Activated CD4-positive, alpha-beta T cell treated with anti-CD3 and anti-CD28 coated beads, Interleukin-2, amount 50 U/mL, for 24 hours (primary cell): ENCODE measurements at places on chromosomes 3 and 15.

- DNase-seq: no peak
Observed at GRCh38 chr3:143002083-143002712, 828 bp downstream of the U2SURP start.

GRCh38 chr15:38215707-38216106 lies 36.9 kb upstream of the SPRED1 start:
- no peak for DNase-seq

DNA sequence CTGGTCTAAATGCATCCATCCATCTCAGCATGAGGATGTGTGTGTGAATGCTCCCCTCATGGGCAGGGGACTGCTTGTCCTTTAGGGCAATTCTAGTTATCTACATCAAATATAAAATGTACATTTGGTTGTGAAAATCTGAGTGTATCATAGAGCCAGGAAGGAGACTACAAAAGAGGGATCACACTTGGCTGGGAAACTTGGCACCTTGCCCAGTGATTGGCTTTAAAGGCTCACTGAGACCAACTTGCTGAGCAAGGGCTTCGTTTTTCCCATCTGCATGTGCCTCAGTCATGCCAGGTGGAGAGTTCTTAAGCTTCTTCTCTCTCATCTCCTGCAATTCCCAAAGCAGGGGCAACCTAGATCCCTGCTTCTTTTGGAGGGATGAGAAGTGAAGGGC lies 5.2 kb downstream of the CAPN3 start:
- no peak for DNase-seq

DNA sequence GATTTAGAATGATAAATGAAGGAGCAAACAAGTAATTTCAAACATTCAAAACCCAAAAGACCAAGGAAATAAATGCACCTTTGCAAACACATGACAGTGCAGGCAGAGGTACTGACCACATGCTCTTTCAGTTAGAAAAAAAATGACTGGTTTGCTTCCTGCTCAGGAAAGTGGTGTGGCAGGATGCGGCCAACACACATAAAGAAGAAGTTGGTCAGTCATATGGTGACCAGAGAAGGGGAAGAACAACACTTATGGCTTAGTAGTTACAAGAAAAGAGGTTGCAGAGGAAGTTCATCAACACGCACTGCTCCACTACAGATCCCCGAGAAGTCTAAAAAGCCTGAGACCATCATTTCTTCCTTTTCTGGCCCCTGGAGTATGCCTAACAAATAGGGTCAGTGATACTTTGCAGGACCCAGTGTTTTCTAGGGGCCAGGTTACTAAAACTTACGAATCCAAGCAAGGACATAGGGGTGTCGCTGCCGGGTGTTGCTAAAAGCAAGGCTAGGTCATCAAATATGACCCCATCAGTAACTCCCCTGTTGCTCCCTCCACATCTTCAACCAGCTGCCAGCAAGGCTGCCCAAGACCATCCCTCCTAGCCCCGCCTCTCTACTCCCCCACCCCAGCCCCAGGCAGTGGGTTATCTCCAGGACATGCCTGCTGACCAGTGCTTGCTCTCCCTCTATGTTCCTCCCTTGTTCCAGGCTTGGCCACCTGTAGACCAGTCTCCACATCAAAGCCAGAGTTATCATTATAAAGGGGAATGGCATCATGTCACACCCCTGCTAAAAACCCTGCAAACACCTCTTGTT lies 11.2 kb downstream of the ATP8B4 start:
- DNase-seq: no peak

DNA sequence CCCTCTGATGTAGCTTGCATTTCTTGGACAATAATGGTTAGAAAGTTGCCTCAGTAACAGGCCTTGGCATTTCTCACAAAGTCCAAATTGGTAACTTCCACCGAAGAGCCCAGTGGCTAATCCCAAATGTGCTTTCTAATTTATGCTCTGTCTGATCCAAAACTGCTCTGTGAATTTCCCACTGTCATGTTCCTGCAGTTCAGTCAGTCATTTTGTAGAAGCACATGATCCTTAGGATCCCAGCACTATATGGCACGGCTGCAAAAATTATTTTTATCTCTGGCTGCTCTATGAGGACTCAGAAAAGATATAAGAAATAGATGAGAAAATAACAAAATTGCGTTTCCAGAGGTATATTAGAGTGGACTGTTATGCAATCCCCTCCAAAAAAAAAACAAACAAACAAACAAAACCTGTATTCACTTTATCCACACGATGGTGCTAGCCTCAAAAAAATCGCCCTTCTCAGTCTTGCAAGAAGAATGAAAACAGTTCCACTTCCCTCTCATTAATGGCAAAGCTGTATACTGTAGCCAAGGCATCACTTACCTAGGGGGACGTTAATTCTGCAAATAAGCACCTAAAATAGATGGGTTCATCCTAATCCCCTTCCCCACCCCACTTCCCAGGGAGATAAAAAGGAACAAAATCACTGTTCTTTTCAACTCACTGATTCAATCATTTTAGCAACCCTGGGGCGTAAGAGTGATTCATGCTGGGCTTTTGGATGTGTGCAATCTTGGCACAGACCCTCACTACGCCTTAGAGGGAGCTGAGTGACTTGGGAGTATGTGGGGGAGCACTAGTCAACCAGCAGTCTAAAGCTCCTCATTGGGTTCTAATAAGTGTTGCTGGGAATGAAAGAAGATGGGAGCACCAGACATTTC lies 61.3 kb downstream of the TMCO5A start:
- no peak for DNase-seq
